ENCODE measurements at places on chromosomes 1 and 21. TPM values are rescaled to one million over a fixed set of nuclear protein-coding genes. Genes with fewer than 3 reads are reported as not detected.

GRCh38 chr21:36708286-36709029, 9.5 kb downstream of the SIM2 start:
- DNase-seq = no peak

GRCh38 chr1:230301822-230302221, 124.3 kb downstream of the PGBD5 start:
- DNase-seq = no peak

GRCh38 chr1:58345215-58346035, 201.1 kb downstream of the OMA1 start:
- DNase-seq = no peak

- DNase-seq = no peak
Observed at GRCh38 chr21:36949171-36950141, 17.0 kb downstream of the HLCS start.

GRCh38 chr1:93692983-93693591, 11.4 kb upstream of the BCAR3 start:
- no peak for DNase-seq

DNA sequence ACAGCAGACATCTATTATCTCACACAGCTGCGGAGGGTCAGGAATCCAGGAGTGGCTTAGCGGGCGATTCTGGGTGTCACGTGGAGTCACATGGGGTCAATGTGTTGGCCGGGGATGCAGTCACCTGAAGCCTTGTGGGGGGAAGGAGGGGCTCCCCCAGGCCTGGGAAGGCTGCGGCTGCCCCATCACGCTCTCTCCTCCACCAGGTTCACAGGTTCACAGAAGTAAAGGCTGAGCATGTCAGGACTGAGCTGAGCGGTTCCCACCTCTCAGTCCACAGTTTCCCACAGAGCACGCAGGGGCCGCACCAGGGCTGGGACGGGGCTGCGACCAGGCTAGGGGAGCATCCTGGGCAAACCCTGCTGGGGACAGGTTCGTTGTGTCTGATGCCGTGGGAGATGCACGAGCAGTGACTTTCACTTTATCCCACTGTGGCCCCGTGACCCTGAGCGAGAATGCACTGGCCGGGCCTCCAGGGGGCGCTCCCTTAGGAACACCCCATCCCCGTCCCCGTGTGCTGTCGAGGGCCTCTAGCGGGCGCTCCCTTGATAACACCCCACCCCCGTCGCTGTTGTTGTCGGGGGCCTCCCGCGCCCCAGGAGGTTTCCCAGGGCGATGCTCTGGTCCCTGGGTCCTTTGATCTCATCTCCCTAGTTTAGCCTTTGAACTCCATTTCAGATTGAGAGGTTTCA, 73.2 kb upstream of the TRAPPC10 start:
- peak; percentile 19 for DNase-seq

The WNT4 gene
- total RNA-seq = 0.13 TPM

The LIN28A gene
- total RNA-seq = not detected

The DNAJC8 gene
- total RNA-seq = 66.2 TPM

The KLF17 gene
- not detected for total RNA-seq

Measured in pulmonary artery endothelial cell (primary cell).